GDM1 (cell line): ENCODE measurements at places on chromosomes 7 and 10.
A peak's percentile ranks its signal among the peaks of the same experiment; 100 is the strongest.

DNA sequence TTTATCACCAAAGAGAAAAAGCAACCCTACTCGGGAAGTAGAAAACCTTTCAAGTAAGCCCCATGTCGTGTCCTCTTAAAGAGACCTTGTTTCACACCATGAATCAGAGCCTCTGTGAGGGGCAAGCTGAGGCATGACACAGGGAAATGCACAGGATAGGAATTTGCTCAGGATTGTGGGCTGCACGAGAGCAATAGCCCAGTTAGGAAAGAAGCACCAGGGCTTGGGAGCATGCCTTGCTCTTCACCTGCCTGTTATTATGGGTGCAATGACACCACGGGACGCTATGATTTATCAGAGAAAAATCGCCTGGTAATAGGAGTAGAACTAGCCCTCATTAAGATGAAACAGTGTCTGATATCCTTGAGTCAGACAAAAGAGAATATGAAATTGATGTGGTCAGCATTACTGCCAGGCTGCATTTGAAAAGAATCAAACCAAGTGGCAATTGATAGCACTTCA is 562.9 kb upstream of the NRP1 start:
- DNase-seq = no peak

GRCh38 chr10:48760983-48761382 is 76.3 kb downstream of the WDFY4 start:
- no peak for DNase-seq

GRCh38 chr7:3446786-3447185 is 145.7 kb downstream of the SDK1 start:
- DNase-seq = no peak

DNA sequence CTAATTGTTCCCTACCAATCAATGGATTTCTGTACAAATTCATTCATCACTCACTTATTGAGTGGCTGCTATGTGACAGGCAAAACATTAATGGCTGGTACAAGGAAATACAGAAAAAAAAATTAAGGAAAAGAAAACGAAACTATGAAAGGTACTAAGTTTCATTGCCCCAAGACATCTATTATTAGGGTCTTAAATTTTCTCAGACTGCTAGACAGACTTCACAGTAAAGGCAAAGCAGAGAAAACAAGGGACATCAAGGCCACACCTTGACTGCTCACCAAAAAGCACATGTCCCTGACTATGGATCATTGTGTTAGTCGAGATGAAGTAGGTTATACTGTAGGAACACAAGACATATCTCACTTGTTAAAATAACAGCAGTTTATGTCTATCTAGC is 36.5 kb downstream of the DGKI start:
- no peak for DNase-seq

DNA sequence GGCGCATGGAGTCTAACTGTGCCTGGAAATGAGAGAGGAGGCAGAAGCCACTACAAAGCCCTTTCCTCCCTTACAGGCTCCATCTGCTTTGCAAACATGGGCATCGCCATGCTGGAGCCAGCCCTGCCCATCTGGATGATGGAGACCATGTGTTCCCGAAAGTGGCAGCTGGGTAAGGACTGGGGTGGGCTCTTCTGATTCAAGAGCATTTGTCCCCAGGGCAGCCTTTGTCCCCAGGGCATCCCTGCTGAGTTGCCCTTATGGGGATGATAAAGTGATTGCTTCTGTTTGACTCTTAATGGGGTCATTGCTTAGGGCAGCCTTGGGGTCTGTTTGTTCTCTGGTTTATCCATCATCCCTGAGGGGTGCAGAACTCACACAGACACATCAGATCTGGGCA is 16.8 kb downstream of the SLC18A2 start:
- DNase-seq = no peak

- DNase-seq = no peak
These were observed 27.7 kb downstream of the HIP1 start for GRCh38 chr7:75711076-75711475.

GRCh38 chr7:21370283-21370982 is 57.5 kb upstream of the SP4 start:
- DNase-seq = no peak

DNA sequence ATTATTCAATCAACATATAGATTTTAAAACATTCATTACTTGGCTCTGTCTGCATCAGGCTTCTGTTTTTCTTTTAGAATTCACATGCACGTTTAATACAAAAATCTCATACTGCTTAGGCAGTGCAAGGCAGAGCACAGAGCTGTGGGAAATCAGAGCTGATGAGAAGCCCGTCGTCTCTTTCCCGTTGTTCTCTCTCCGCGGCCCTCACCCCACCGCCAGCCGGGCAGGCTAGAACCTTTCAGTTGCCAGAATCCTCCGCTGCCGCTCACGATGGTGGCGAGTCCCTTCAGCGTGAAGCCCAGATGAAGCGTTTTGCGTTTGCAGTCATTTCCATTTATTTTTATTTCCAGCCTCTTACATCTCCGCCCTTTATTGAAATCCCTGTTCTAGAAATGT is 648.2 kb downstream of the SDK1 start:
- no peak for DNase-seq

DNA sequence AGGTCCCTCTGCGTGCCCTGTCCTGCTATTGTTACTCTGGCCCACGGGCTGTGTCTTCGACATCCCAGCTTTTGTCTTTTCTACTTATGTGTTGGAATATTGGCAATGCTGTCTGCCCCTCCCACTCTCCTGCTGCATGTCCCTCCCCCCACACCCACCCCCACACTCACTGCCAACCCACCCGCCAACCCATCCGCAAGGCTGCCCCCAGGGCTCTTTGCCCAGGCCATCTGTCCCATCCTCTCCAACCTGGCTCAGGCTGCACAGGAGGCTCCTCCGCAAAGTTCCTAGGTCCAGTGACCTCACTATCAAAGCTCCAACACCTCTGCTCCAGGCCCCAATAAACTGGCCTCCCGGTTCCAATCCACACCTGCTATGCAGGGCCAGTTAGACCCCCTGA is 167.1 kb upstream of the PRR15 start:
- no peak for DNase-seq

- no peak for DNase-seq
These were observed 13.4 kb downstream of the SSC4D start for GRCh38 chr7:76395965-76396726.

DNA sequence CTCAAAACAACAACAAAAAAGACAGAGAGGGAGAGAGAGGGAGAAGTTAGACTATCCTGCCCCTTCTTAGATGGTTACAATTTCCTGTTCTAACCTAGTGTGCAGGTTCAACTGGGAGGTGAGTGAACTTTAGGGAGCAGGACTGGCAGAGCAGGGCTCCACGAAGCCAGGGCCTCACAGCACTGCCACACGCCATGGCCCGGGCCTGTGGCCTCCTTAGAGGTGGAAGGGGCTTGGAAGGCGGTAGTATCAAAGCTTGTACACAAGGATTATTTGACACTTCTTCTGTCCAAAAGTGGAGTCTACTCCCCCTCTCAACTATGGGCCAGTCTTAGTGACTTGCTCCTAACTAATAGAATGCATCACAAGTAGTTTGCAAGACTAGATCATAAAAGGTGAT is 62.9 kb upstream of the TMEM72 start:
- no peak for DNase-seq

DNA sequence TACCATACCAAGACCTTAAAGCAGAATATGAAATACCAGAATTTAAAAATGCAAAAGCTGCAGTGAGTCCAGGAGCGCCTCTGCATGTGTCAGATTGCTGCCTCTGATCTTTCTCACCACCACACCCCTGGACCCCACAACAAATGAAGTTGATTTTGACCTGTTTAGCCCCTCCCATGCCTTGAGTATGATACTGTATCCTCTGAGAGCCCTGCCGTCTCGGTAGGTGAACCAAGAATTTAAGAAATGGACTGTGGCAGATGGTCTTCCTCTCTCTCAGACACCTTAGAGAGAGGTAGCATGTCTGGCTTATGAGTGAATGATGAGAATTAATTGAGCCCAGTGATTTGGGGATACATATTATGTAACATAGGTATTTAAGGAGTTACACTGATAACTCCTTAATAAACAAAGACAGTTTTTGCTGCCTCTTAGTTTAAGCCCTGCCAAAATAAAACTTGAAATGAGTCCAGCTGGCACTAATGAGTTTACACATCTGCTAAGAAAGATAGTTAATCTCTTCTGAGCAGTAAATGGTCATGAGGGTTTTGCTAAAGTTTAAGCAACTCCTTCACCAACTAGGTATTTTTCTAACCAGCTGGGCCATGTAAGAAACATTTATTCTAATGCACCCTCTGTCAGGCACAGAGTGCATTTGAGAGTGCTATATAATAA is 4.5 kb upstream of the TFPI2 start:
- DNase-seq = no peak

- DNase-seq = no peak
These were observed 12.1 kb downstream of the ZNF282 start for GRCh38 chr7:149207324-149208035.

- no peak for DNase-seq
These were observed 49.7 kb upstream of the TM9SF3 start for GRCh38 chr10:96636551-96636950.

GRCh38 chr7:42057331-42057730 is 179.7 kb downstream of the GLI3 start:
- DNase-seq = no peak

DNA sequence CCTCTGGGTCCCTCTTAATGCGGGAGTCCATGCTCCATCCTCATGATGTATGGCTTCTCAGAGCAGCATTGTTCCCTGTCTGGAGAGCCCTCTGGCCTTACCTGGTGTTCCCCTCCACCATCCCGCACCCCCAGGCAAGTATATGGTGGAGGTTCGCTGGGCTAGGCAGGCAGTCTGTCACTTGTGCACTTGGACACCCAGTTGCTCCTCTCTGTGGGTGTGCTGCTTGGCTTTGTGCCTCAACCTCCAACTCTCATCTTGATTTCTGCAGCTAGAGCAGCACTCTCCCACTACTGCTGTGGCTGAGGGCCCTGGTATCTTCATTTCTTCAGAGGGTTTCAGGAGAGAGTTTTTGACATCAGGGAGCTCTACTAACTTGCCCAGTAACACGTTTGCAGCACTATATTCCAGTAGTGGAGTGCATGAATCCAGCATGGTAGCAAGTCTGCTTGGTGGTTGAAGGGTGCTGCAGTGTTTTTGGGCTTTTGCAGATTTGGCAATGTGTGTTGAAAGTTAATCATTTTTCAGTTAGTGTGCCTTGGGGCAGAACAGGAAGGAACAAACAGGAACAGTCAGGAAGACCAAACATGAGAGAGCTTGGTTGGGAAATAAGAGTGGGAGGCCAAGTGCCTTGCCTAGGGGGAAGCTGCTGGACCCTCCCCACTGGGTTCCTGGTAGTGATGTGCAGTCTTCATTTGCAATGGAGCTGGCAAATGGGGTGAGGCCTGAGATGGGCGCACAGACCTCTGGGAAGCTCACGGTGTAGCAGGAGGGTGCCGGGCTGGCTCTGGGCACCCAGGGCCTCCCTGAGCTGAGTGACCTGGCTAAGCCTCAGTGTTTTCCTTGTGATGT is 37.4 kb downstream of the TSPAN14 start:
- DNase-seq = no peak

- peak; percentile 61 for DNase-seq
These were observed 1.3 kb downstream of the TBC1D12 start for GRCh38 chr10:94403380-94404213.

DNA sequence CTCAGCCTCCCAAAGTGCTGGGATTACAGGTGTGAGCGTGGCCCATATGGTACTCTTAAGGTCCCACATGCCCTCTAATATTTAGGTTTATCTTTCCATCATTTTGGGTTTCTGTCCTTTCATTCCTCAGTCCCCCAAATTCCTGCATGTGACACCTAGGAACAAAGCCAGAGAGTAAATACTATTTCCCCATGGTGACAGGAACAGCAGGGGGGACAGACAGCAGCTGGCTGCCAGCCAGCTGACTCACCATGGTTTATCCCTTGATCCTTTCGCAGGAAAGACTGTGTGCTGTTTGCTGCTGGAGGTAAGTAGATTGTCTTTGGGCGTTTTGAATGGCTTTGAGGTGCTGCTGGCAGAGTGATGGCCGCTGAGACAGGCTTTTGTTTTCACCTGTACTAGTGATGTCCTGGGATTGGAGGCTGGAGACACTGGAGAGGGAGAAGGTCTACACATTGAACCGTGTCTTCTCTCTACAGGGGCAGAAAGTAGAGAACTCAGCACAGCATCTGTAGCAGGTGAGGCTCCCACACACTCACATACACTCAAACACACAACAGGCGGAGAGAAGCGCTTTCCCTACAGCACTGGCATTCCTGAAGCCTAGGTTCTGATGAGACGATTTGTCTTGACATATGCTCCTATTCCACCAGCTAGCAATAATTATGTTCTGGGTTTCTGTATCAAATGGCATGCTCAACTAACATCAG is 83.7 kb upstream of the EFCAB10 start:
- no peak for DNase-seq

GRCh38 chr7:85102813-85103350 is 84.0 kb downstream of the SEMA3D start:
- no peak for DNase-seq

GRCh38 chr7:28623105-28623730 is 210.9 kb downstream of the CREB5 start:
- no peak for DNase-seq

DNA sequence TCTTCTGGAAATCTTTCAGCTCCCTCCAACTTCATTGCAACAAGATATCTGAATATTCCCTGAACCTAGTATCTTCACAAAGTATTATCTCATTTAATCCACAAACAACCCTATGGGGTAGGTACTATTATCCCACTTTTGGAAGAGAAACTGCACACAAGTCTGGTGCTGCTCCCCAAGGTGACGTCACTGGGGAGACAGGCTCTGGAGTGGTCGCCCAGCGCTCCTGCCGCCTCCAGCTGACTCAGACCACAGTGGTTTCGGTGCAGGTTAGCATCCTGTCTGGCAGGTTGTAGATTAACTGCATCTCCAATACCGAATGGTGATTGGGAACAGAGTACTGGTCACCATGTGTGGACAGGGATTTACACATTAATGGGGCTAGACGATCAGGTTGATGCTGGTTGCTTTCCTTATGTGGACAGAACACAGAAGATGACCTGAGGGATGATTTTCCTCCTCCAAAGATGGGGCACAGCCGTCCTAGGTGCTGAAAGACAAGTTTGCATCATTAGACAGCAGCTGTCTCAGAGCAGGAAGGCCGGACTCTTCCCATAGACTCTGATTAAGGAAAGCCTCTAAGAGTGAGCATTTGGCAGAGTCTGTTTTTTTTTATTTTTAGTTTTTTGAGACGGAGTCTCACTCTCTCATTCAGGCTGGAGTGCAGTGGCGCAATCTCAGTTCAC is 128.6 kb downstream of the TRRAP start:
- DNase-seq = no peak

DNA sequence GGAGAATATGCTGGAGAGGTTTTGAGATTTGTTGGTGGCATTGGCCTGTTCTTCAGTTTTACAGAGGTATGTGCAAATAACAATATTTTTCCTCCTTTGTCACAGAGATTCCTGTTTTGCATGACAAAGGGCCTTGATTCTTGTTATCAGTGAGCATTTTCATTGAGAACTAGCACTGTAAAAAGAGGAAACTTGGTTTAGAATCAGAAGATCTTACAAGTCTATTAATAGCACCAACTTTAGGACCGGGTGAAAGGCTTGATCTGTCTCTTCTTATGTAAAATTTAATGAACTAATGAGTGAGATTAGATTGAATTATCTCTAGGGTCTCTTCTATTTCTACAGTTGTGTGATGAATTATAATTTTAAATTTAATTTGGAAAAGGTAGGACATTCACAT is 25.5 kb downstream of the TSPAN13 start:
- no peak for DNase-seq
